ENCODE measurements at places on chromosomes 13 and 19.

DNA sequence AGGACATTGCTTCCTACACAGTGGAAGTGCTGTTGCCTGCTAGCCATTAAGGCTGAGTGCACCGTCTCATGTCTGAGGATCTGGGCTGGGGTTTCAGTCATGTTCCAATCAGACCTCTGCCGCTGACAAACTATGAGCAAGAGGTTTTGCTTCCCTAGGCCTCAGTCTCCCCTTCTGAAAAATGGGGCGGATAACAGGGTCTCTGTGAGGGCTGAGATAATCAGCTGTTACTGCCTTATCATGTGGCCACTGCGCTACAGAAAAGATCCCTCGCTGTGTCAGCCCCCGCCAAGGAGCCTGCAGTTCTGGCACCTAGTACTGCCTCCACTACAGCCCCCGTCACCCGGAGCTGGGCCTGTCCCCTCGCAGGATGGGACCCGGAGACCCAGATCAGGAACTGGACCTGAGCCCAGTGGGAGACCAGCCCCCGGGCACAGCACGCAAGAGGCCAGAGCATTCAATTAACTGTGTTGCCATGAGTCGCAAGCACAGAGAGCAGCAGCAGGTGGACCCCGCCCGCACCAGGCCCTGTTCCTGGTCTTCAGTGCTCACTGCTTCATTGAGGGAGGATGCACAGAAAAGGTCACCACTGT, 3.0 kb upstream of the PNKP start:
- no peaks in the 10 kb centered on the region for H3K27me3 ChIP-seq
- H3K4me3 ChIP-seq = peak overlapping the region; percentile 68
- peak overlapping the region; percentile 88 for H3K27ac ChIP-seq

- H3K27ac ChIP-seq = no peak overlapping the region
- H3K36me3 ChIP-seq = no peaks in the 10 kb centered on the region
- no peak overlapping the region for H3K4me3 ChIP-seq
- peaks cover 7% of the 10 kb centered on the region for H3K4me1 ChIP-seq
These were observed 6.0 kb downstream of the MAG start for GRCh38 chr19:35297922-35298321.

- DNase-seq = no peak
- H3K27me3 ChIP-seq = no peaks in the 10 kb centered on the region
- no peak overlapping the region for H3K4me3 ChIP-seq
These were observed 46.4 kb downstream of the RUBCNL start for GRCh38 chr13:46340631-46341111.

GRCh38 chr19:54266133-54266532, 9.1 kb upstream of the LILRB5 start:
- H3K4me3 ChIP-seq = no peak overlapping the region
- H3K4me1 ChIP-seq = no peaks in the 10 kb centered on the region
- DNase-seq = peak; percentile 83
- H3K27me3 ChIP-seq = no peaks in the 10 kb centered on the region
- no peak overlapping the region for H3K27ac ChIP-seq
- H3K36me3 ChIP-seq = no peaks in the 10 kb centered on the region

GRCh38 chr19:7979011-7979410, 26.4 kb downstream of the ELAVL1 start:
- DNase-seq = no peak
- no peak overlapping the region for H3K27ac ChIP-seq
- H3K4me3 ChIP-seq = no peak overlapping the region
- peaks cover 97% of the 10 kb centered on the region for H3K36me3 ChIP-seq

DNA sequence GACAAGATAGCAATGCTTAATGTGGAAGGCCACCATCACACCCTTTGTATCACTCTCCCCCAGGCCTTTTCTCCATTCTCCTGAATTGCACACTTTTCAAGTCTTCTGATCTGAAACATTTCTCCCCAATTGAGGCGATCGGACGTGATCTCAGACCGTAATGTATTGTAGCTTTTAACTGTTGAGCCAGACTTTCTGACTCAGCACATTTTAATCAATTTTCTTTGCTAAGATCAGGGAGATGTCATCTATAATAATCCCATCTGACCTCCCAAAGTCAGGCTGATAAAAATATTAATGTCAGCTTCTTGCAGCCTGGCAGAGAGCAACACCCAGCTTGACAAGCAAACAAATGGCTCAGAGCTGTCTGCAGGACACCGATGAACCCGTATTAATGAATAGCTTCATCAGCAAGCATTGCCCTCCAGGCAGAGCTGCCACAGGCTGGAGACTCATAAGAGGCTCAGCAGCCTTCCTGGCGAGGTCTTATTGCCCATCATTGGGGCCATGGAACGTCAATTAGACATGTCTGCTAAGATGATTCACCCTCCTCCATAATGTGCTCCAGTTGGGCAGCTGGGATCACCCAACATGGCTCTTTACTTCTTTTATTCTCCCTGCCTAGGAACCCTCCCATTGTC, 60.2 kb upstream of the UQCRFS1 start:
- H3K4me1 ChIP-seq = no peaks in the 10 kb centered on the region
- no peak overlapping the region for H3K27ac ChIP-seq
- no peaks in the 10 kb centered on the region for H3K27me3 ChIP-seq

DNA sequence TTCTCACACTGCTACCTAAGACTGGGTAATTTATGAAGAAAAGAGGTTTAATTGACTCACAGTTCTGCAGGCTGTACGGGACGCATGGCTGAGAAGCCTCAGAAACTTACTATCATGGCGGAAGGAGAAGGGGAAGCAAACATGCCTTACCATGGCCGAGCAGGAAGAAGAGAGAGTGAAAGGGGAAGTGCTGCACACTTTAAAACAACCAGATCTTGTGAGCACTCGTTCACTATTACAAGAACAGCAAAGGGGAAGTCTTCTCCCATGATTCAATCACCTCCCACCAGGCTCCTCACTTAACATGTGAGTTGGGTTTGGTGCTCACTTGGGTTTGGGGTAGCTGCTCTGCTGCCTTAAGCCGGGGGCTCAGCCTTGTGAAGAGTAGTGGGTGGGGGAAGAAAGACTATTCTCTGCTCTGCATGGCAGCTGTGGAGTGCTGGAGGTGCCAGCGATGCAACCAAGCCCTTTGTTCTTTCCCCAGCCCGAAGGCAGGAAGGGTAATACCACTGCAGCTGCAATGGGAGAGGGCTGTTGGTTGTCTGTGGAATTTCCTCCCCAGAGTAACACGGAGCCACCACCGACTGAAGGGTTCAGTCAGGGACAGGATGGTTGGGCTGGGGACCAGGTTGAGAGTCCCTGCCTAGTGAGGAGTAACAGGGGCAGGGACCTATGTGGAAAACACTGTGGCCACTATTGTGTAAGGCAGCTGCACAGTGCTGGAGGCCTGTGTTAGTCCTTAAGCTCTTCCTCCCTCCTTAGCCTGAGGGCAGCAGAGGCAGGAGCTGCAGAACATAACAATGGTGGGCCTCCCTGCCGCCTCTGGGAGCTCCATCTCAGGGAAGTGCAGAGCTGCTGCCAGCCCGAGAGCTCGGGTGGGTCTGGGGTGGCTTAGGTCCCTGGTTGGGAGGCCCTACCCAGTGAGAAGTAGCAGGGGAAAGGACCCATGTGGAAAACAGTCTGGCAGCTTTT, 1262.5 kb downstream of the EFNB2 start:
- no peak overlapping the region for H3K4me3 ChIP-seq
- DNase-seq = no peak
- no peak overlapping the region for H3K27ac ChIP-seq
- no peaks in the 10 kb centered on the region for H3K36me3 ChIP-seq
- no peaks in the 10 kb centered on the region for H3K4me1 ChIP-seq
- no peaks in the 10 kb centered on the region for H3K27me3 ChIP-seq

GRCh38 chr13:50161052-50161451, 145.8 kb downstream of the KCNRG start:
- no peak for DNase-seq
- H3K4me3 ChIP-seq = no peak overlapping the region
- no peaks in the 10 kb centered on the region for H3K36me3 ChIP-seq
- H3K4me1 ChIP-seq = peaks cover 15% of the 10 kb centered on the region
- H3K27me3 ChIP-seq = no peaks in the 10 kb centered on the region
- H3K27ac ChIP-seq = no peak overlapping the region

- DNase-seq = no peak
- H3K4me3 ChIP-seq = no peak overlapping the region
- peak overlapping the region; percentile 5 for H3K27ac ChIP-seq
These were observed 15.3 kb downstream of the GADD45B start for GRCh38 chr19:2491130-2491801.

GRCh38 chr13:92806215-92806614, 420.4 kb upstream of the GPC6 start:
- no peak for DNase-seq
- peaks cover 5% of the 10 kb centered on the region for H3K4me1 ChIP-seq
- H3K4me3 ChIP-seq = peak overlapping the region; percentile 29

- no peak overlapping the region for H3K27ac ChIP-seq
- no peak for DNase-seq
- no peaks in the 10 kb centered on the region for H3K36me3 ChIP-seq
These were observed 16.8 kb upstream of the CERS4 start for GRCh38 chr19:8192221-8192820.

- no peaks in the 10 kb centered on the region for H3K36me3 ChIP-seq
- H3K27ac ChIP-seq = no peak overlapping the region
- no peaks in the 10 kb centered on the region for H3K27me3 ChIP-seq
- H3K4me1 ChIP-seq = peaks cover 11% of the 10 kb centered on the region
These were observed 26.2 kb downstream of the TMEM161A start for GRCh38 chr19:19111967-19112580.

DNA sequence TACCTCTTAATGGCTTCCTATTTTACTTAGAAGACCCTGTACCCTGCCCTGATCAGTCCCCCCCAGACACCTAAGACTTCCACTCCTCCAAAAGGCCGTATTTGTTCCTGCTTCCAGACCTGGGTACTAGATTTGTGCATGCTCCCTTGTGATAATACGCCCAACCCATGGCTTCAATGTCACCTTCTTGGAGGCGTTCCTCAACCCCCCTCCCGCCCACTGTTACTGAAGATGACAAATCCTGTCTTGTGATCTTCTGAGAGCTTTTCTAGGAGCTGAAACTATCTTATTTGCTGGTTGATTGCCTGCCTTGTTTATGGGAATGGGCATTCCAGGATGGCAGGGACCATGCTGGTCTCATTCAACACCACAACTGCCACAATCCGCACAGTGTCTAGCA, 9.4 kb downstream of the SLC25A23 start:
- no peak for DNase-seq
- no peak overlapping the region for H3K4me3 ChIP-seq
- H3K27me3 ChIP-seq = no peaks in the 10 kb centered on the region
- H3K4me1 ChIP-seq = no peaks in the 10 kb centered on the region
- H3K36me3 ChIP-seq = peaks cover 3% of the 10 kb centered on the region

DNA sequence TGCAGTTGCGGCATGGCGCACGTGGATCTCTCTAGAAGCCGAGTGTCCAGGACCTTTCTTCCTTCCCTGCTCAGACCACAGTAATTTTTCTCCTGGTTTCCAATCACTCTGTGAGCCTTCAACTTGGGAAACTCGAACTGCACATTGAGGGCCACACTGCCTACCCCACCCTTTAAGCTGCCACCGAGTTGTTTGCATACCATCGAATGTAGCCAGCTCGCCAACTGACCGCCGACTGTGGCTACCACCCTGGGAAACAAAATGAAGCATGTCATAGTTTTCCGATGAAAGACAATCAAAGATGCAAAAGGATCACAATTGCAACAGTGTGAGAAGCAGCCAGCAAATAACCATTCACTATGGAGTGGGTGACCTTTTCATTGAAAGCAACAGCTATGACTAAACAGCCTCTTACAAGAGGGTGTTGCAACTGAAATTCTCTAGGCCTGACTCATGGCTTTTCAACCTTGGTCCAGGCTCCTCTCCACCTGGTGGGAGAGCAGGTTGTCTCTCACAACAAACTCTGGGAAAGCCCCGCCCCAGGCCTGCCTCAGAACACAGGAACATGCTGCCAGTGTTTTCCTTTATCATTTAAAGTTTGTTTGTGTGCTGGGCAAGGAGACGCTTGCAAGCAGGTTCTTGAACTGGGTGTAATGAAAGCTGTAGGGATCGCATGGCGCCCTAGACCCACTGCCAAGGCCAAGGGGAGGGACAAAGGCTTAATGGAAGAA, 141.7 kb upstream of the SERP2 start:
- H3K36me3 ChIP-seq = no peaks in the 10 kb centered on the region
- peaks cover 23% of the 10 kb centered on the region for H3K4me1 ChIP-seq

DNA sequence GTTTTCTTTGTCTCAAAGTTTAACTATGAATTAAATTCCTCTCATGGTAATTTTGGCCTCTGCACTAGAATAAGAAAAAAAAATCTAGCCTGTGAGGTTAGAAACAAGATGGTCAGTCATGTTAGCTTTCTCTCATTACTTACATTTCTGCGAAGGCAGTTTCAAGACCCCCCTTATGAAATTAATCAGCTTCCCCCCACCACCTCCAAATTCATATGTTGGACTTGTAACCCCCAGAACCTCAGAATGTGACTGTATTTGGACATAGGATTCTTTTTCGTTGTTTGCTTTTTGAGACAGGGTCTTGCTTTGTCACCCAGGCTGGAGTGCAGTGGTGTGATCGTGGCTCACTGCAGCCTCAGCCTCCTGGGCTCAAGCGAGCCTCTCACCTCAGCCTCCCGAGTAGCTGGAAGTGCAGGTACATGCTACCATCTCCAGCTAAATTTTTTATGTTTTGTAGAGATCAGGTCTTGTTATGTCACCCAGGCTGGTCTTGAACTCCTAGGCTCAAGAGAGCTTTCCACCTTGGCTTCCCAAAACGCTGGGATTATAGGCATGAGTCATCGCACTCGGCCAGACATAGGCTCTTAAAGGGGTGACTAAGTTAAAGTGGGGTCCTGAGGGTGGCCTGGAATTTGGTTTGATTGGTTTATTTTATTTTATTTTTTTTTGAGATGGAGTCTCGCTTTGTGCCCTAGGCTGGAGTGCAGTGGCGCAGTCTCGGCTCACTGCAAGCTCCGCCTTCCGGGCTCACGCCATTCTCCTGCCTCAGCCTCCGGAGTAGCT, 1.4 kb downstream of the PLA2G4C start:
- DNase-seq = no peak
- no peaks in the 10 kb centered on the region for H3K27me3 ChIP-seq
- H3K27ac ChIP-seq = no peak overlapping the region
- H3K36me3 ChIP-seq = no peaks in the 10 kb centered on the region
- peaks cover 8% of the 10 kb centered on the region for H3K4me1 ChIP-seq

DNA sequence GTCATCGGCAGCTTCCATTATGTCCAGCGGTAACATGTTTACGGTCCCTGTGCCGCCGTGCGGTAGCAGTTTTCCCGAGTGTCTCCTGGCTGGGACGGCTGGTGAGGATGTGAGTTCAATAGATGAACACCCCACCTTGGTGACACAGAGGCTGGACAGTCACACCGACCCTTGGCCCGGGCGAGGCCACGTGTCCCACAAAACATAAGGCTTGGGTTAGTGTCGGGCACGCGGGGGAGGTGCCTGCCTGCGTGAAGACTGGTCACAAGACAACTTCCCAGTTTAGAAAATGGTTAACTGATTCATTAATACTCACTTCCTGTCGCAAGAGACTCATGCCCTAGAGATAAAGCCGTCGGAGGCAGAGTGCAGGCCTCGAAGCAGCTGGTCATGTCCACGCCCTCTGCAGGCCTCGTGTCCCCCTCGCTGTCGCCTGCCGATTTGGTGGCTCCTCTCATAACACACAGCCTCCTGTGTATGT, 17.2 kb downstream of the RASA3 start:
- H3K4me1 ChIP-seq = peaks cover 31% of the 10 kb centered on the region
- DNase-seq = peak; percentile 13
- H3K27me3 ChIP-seq = no peaks in the 10 kb centered on the region
- H3K4me3 ChIP-seq = no peak overlapping the region
- H3K27ac ChIP-seq = peak overlapping the region; percentile 23
